DMS53 (cell line): ENCODE measurements at places on chromosomes 2 and 18.

DNA sequence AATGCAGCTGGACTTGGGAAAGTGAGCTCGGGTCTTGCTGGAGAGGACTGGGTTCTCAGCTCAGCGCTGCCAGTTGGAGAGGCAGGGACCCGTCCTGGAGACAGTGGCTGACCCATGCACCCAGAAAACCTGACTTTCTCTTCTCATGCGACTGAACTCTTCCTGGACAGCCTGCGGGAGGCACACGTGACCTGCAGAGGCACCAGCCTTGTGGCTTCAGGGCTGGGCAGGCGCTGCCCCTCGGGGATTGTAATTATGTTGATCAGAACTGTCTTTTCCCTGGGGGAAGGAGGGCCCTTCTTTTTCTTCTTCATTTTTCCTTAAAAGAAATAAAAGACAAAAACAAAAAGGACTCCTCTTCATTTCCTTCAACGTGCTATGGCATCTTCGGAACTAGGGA lies 198.1 kb downstream of the VAPA start:
- DNase-seq, result no peak

DNA sequence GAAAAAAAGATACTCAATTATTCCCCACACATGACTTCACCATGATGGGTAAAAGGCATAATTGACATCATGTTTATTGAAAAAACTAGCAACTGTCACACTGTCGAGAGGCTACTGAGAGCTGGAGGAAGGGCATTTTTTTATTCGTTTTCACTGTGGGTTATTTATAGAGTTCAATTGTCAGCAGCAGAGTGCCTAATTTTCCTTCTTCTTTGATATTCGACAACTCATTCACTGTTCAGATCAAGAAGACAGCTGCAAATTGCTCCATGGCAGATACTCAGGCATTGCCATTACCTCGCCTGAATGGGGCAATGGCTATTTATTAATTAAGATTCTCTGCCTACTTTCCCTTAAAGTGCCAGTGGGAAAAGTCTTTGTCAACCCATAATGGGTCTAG lies 197.5 kb upstream of the NRP2 start:
- DNase-seq, result no peak

DNA sequence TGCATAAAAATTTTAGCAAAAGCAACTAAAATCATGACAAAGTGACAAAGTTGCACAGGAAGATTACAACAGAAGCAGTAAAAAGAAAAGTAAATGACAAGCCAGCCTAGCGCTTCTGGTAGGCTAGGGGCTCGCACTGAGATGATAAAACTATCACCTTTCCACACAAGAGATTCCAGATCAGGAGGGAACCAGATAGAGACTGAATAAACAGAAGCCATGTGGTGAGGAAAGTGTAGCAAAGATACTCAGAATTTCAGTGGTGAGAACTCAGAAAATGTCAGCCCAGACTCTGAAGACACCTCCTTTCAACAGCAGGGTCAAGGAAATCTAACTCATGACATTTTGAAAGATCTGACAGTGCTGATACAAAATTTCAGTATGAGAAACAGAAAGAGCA lies 77.4 kb upstream of the DNAJC10 start:
- no peak for DNase-seq

GRCh38 chr2:128282976-128283810 lies 35.5 kb downstream of the HS6ST1 start:
- no peak for DNase-seq

GRCh38 chr2:44358503-44358902 lies 2.8 kb downstream of the PREPL start:
- peak; percentile 92 for DNase-seq

DNA sequence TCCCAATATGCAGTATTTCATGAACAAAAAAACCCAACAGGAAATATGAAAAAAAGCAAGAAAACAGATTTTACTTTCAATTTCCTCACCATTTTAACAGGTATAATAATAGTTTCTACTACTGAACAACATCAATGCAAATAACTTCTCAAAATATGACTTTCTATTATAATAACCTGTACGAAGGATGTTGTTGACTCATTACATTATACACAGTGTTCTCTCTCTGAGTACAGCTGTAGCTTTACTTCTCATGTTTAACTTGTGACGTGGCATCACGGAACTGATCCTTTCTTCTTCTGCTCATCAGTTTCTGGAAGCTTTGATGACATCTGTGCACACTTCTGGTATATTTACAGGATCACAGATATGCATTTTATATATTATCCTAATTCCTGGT lies 40.0 kb downstream of the FAM228A start:
- DNase-seq, result peak; percentile 84
